ENCODE measurements at places on chromosomes 3 and 15. TPM values are rescaled to one million over a fixed set of nuclear protein-coding genes. Genes with fewer than 3 reads are reported as not detected.

Gene MASP1
- total RNA-seq, result 5.9 TPM

Gene MCF2L2
- 1.2 TPM for total RNA-seq

Gene OR5K4
- not detected for total RNA-seq

Gene C3orf22
- not detected for total RNA-seq

Gene UROC1
- not detected for total RNA-seq
